Colonic mucosa (tissue), 4 donors: ENCODE measurements at places on chromosomes 6 and 20.
A peak's percentile ranks its signal among the peaks of the same experiment; 100 is the strongest.

DNA sequence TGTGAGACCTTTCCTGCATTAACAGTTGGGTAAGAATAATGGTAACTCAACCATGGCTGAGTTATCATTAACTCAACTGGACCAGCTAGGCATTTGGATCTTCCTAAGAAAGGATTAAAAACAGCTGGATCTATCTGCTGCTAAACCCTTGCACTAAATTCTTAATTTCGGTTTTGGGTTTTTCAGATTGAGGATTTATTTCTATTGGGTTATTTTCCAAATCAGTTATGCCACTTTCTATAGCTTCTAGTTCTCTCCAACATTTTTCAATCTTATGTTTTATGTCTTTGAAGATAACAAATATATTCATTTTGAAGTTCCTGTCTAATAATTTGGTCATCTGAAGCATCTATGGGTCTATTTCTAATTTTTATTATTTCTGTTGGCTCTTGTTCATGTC, 92.5 kb downstream of the KIF13A start:
- no peak for DNase-seq

DNA sequence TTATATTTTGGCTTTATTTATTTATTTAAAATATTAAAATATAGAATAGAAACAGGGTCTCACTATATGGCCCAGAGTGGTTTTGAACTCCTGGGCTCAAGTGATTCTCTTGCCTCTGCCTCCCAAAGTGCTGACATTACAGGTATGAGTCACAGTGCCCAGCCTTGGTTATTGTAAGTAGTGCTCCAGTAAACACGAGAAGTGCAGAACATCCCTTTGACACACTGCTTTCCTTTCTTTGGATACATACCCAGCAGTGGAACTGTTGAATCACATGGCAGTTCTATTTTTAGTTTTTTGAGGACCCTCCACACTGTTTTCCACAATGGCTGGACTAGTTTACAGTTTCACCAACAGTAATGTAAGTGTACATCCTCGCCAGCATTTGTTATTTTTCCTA, 203.9 kb downstream of the PHF3 start:
- no peak for DNase-seq

DNA sequence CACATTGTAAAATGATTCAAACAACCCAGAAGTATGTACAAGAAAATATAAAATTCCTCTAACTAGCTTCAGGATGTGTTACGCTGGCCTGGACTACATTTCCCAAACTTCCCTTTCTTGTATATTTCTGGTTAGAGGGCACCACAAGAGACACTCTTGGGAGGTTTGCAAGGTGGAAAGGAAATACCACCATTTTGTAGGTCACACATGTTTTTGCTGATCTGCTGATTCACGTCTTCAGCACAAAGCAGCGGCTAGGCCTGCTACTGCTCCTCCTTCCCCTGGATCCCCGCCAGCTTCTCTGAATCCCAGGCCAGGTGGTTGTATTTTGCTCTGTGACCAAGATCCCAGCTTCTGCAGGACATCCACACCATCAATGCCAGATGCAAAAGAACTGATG, 104.2 kb downstream of the AGPAT4 start:
- no peak for DNase-seq

DNA sequence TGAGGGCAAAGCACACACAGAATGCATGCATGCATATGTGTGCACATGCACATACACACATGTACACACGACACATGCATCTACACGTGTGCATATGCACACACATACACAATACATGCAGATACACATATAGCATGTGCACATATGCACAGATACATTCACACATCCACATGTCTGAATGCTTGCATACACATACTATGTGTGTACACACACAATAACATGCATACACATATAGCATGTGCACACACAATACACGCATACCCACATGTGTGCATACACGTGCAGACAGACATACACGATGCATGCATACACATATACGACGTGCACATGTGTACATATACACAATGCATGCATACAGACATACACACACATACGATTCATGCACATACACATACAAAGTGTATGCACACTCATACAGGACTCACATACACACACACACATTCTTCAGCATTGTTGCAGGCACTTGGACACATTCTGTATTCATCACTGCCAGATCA, 24.2 kb upstream of the IRF4 start:
- DNase-seq, result no peak

- peak; percentile 44 for DNase-seq
These were observed 717 bp downstream of the CSNK2A1 start for GRCh38 chr20:542777-543368.
